Stimulated activated CD4-positive, alpha-beta T cell treated with anti-CD3 and anti-CD28 coated beads, Interleukin-12 subunit alpha, Interleukin-12 subunit beta, amount 100 ng/mL, for 4 hours (primary cell): ENCODE measurements at places on chromosomes 5 and 9.

- peak; percentile 57 for DNase-seq
Measured at GRCh38 chr9:114989600-114990410, 59.4 kb upstream of the TNFSF8 start.

DNA sequence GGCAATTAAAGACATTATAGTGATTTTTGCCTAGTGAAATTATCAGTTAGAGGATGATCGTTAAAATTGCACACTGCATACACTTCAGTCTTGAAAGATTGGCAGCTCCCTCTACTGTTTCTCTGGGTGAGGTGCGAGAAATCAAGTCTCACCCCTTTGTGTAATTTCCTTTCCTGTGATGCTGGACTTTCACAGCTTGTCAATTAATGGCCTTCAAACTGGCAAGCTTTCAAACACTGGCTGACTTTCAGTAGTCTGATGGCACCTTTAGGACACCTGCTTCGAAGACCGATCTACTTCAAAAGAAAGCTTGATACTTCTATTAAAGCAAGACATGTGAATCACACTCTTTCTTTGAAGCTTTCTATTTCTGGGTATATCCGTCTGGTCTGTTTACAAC lies 706.7 kb upstream of the PTPRD start:
- DNase-seq: no peak

DNA sequence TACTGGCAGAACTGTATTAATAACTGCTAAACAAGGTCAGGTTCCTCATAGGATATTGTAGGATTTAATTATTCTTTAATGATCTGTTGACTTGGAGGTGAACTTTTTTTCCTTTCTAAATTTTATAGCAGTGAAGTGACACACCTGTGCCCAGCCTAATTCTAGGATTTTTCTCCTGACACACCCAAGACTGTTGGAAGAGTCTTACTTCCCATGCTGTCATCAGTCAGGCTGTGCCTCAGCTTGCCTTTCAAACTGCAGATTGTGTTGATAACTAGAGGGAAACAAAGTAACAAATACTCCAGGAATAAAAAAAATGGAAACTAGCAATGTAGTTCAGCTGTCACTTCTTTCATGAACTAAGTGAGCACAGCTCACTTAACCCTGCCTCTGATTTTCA lies 22.0 kb downstream of the OTULIN start:
- DNase-seq: no peak

- DNase-seq: no peak
Measured at GRCh38 chr5:87787625-87788256, 375.0 kb upstream of the CCNH start.

DNA sequence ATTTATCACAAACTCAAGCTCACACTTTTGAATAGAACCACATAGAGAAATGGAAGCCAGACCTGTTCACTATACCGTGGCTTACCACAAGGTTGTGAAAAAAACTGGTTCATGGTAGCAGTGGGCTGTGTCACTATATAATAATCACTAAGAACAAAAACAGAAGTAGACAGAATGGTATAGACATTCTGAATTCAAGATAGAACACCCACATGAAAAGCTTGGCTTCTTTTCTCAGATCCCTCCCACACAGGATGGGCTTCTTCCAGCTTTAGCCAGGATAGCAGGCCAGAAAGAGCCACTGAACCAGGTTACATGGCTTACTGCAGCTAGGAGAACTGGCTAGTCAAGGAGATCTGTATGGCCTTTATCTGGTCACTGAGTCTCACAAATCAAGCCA lies 6.1 kb upstream of the NRG2 start:
- DNase-seq: no peak

GRCh38 chr9:95204710-95205109 lies 112.8 kb downstream of the FANCC start:
- DNase-seq: no peak

- DNase-seq: peak; percentile 29
Measured at GRCh38 chr9:131045300-131046092, 36.5 kb downstream of the LAMC3 start.

DNA sequence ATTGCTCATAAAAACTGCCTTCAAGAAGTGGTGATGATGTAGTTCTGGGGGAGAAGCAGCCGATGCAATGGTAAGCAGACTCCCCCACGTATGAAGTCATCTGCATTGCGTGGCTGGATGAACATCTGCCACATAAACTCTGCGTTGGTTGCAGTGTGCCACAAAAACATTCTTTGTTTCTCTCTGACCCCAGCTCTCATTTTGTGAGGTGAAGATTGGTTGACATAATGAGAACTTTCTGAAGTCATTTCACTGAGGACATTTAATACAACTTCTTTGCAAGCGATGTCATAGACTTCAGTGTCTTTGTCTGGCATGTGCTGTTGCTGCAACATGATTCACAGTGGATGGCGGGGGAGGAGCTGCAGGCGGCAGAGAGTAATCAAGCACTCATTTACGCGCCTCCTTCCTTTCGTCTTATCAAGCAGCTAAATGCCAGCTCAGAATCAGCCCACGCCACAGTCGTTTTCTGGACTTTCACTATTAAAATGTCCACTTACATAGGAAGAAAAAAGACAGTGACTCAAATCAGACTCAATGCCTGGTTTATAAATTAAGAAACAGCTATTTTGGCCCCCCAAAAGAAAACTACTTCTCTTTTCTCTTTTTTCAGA lies 91.5 kb upstream of the NFIL3 start:
- DNase-seq: no peak

DNA sequence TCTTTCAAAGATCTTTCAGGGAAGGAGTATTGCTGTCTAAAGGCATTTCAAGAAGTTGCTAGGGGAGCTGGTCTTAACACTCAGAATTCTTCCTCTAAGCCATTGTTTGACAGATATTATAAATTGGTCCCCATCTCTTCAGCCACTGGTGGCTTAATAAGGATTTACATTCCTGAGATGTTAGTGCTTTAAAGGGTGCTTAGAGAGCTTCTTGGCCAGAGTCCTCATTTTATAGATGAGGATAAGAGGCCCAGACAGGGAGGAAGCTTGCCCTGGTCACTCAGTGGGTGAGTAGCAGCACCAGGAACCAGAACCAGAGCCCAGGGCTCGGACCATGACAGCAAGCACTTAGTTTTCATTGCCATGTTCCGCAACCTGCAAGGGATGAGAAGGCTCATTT lies 53.2 kb downstream of the GALNT10 start:
- no peak for DNase-seq

GRCh38 chr5:3509290-3509689 lies 86.3 kb upstream of the IRX1 start:
- no peak for DNase-seq

DNA sequence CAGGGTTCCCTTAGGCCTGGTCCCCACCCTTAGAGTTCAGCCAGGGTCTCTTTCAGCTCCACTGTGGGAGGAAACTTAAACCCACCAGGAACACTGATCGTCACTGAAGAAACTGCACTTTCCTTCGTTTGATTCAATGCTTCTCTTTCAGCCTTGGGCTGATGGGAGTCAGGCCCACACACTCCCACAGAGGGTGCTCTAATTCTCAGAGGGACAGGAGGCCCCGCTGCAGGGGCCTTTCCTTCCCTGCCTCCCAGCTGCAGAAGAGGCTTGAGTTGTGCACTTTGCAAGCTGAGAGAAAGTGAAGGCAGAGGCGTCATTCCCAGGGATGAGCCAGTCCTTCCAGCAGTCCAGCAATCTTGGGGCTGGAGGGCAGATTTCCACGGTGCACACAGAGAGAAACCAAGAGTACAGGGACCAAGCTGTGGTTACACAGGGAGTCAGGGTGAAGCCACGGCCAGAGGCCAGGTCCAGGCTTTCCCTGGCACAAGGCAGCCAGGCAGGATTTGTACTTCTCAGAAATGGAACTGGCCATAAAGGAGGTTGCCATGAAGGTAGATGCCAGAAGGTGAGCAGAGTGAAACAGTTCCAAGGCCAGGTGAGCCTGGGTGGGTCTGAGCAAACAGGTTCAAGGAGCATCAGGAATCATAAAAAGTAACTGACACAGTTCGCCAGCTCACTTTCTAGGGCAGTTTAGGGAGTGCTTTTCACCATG lies 10.4 kb upstream of the GLIPR2 start:
- no peak for DNase-seq

- no peak for DNase-seq
Measured at GRCh38 chr5:10578293-10578665, 14.4 kb downstream of the ANKRD33B start.

GRCh38 chr9:84838879-84839278 lies 169.3 kb downstream of the NTRK2 start:
- no peak for DNase-seq

- DNase-seq: no peak
Measured at GRCh38 chr9:123883634-123884033, 46.3 kb downstream of the DENND1A start.

- DNase-seq: no peak
Measured at GRCh38 chr9:126459965-126460843, 133.6 kb downstream of the MVB12B start.

DNA sequence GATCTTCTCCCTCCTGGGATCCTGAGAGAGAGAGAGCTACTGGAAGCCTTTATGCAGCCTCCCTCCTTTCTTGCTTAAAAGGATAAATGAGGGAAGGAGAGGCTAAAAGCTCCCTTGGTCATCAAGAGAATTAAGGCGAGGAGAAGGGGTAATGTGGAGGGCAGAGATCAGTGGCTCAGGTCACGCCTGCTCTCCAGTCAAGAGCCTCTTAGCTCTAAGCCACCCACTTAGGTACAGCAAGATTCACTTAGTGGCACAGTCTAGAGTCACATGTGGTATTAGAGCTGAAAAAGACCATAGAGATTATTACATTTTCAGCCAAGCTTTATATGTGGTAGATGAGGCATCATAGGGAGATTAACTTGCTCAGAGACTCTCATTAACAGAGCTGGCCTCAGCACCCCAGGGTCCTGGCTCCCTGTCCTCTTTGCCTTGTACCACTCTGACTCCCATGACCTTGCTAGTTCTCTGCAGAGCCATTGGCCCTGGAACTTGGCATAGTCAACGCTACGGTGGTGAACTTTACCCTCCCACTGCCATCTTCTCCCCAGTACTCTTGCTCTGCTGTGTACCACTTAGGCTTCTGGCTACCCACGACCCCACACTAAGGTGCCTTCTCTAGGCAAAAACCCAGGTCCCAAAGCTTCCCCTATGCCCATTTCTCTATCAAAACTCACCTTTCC lies 37.6 kb downstream of the MFAP3 start:
- no peak for DNase-seq

GRCh38 chr5:61623401-61624069 lies 291.5 kb downstream of the ZSWIM6 start:
- DNase-seq: no peak

GRCh38 chr9:76323490-76323889 lies 70.7 kb downstream of the RFK start:
- no peak for DNase-seq

GRCh38 chr5:14806456-14806855 lies 65.1 kb downstream of the ANKH start:
- DNase-seq: no peak

DNA sequence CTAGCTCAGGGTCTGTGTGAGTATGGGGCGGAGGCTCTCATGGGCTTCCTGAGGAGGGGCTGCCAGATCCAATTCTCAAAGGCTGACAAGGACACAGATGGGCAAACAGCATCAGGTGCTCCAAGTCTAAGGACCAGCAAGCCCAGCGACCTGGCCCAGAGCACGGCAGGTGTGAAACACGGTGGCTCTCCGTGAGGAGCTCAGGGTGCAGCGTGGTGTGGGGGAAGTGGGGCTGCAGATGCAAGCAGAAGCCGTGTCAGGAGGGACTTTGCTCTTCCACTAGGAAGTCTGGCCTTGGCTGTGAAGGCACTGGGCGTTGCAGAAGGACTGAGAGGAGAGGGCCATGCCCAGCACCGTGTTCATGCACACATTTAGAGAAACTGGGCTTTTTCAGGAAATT lies 420.0 kb downstream of the GADD45G start:
- DNase-seq: no peak

GRCh38 chr5:178242416-178242815 lies 9.8 kb upstream of the PHYKPL start:
- no peak for DNase-seq

- DNase-seq: no peak
Measured at GRCh38 chr5:67094476-67095300, 101.9 kb downstream of the CD180 start.

DNA sequence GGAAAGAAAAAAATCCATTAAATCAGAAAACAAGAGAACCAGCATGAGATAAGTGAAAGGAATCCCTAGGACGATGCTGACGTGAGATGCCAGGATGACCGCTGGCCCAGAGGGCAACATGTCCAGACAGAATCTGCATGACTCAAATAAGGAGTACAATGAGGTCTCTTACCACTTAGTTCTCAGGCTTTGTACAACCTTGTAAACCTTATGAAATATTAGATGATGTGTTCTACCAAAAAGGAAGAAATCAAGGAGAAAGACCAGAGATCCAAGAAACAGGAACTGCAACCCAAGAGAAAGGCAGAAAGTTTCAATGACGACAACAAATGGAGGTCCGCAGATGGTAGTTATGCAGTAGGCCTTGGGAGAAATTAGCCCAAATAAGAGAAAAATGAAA lies 2.8 kb upstream of the GPR150 start:
- DNase-seq: no peak

- DNase-seq: no peak
Measured at GRCh38 chr5:1929108-1929991, 46.6 kb upstream of the IRX4 start.
